Activated CD4-positive, alpha-beta T cell treated with anti-CD3 and anti-CD28 coated beads, Interleukin-2, amount 50 U/mL, for 16 hours (primary cell): ENCODE measurements at places on chromosomes 1 and 21.

- peak; percentile 5 for DNase-seq
These were observed 480.6 kb downstream of the CAMTA1 start for GRCh38 chr1:7265771-7266371.

DNA sequence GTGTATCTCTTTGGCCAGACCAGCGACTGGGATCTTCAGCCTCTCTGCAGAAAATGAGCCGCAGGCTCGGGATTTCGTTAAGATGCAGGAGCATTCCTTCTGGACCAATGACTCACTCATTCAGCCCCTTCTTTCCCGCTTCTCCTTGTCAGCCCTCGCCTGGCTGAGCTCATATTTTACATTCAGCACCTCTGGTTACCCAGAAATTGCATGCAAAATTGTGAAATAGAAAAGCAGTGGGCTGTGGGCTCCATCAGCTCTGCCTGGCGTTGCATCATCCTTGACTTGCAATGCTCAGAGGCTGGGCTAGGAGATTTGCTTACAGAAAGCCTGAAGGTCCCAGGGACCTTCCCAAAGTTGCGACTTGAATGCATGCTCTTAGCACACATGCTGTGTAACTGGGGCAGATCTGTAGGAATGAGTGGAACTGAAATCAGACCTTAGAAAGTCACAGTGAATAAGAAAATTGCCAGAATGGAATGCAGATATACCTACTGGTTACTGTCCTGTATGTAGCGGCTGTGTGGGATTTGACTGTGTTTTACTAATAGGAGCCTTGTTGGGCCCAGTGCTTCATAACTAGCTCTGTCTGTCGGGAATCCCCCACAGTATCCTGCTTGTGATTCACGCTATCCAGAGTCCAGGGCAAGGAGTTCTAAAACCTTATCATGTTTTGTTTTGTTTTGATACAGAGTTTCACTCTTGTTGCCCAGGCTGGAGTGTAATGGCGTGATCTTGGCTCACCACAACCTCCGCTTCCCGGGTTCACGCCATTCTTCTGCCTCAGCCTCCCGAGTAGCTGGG is 444.8 kb downstream of the KIF26B start:
- DNase-seq, result no peak

GRCh38 chr1:98256700-98257099 is 335.9 kb upstream of the DPYD start:
- no peak for DNase-seq

- peak; percentile 75 for DNase-seq
These were observed 36.9 kb downstream of the FGGY start for GRCh38 chr1:59333626-59334277.

GRCh38 chr21:44006017-44006619 is 6.0 kb upstream of the TRAPPC10 start:
- DNase-seq, result no peak

DNA sequence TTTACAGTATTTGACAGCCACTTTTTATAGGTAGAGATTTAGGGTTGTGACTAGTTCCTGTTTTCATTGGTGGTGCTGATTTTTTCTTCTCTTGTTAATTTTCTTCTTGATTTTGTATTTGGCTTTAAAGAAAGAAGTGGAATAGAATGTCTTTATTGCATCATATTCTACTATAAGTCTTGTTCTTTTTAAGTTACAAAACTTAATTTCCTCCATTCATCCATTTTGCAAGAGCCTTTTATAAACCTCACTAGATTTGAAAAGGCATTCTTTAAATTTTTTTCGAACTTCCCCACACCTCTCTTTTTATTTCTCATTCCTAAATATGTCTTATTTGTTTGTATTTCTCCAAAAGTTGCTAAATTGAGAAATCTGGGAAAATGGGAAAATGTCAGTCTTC is 1368.6 kb upstream of the ADGRL4 start:
- no peak for DNase-seq

DNA sequence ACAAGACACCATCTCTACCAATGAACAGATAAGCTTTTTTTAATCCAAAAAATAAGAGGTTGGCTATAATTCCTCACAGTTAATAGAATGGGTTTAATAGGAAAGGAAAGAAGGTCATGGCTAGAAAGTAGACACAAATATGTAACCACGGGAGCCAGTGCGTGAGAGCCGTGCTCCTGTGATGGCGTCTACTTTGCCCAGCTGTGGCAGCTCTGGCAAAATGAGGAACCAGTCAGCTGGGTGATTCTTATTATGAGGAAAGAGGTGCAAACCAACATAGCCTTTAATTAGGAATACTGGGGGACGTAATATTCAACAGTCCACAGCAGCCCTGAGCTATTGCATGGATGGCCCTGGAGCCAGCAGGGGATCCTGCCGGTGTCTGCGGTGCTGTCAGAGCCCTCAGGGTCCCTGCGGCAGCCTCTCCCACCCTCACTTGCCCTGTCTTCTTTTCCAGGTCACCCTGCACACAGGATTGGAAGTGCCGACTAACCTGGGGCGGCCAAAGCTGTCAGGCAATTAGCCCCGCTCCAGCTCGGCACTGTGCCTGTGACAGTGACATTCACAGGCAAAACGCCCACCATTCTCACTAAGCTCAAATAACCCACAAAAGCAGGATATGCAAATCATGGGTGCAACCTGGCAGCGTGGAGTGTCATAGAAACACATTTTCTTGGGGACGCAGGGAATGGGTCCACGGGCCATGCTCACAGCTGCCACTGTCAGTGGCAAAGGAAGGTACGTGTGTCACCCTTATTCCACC is 25.9 kb upstream of the GNPAT start:
- no peak for DNase-seq

DNA sequence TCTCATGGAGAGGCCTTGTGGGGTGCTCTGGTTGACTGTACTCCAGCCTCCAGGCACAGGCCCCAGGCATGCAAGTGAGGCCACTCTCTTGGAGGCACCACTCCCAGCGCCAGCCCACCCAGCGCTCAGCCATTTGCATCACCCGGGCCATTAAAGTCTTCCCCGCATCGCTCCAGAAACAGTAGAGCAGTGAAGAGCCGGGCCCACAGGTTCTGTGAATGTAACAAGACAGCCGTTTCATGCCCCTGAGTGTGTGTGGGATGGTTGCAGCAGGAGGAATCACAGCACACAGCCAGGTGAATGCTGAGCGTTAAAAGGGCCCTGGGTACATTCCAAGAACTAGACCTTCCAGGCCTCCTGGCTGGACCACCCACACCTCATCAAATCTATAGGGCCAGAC is 19.0 kb upstream of the CD2 start:
- no peak for DNase-seq

DNA sequence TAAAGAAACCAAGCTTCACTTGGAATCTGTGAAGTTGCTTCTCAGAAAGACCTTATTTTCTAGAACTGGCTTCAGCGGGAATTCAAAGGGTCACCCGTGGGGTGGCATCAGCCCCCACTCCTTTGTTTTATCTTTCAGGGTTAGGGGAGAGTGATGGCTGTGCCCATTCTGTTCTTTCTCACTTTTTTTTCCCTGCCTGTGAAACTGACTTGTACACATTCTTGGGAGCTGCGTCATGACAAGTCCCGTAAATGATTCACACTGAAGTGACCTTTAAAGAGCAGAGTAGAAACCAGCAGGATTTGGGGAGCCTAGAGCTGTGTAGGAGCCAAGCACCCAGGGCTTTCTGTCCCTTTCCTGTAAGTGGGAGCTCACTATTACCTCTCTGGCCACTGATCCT is 43.8 kb downstream of the SLC44A3 start:
- DNase-seq, result no peak

DNA sequence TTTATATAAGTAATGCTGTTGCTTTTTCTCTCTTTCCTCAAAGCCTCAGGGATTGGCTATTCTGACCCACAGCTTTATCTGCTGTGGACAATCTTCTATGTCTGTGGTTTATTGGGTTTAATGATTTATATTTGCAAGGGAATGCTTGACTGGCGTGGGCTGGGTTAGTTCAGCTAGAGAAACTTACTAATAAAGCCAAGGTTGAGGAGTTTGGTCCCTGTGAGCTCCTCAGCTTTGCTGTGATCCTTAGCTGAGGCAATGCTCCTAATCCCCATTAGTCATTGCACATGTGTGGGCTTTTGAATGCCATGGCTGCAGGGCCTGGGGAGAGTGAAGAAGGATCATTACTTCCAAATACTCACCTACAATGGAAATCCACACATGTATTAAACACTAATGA is 179.3 kb downstream of the ZNF326 start:
- no peak for DNase-seq

DNA sequence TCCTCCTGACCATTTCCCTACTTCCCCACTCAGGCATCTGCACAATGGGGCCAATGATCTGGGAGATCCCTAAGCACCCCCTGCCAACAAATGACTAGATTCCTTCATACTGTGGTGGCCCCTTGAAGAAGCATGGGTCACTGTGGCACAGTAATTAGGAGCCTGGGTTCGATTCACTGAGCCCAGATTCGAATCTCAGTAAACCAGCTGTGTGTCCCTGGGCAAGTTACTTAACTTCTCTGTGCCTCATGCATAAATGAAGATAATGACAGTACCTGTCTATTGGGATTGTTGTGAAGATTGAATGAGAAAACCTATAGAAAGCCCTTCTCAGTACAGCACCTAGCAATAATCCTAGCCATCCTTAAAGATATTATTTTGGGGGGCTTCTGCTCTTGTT is 27.5 kb downstream of the SPAG17 start:
- DNase-seq, result no peak

- DNase-seq, result no peak
These were observed 10.0 kb upstream of the FAM110D start for GRCh38 chr1:26148887-26149286.

DNA sequence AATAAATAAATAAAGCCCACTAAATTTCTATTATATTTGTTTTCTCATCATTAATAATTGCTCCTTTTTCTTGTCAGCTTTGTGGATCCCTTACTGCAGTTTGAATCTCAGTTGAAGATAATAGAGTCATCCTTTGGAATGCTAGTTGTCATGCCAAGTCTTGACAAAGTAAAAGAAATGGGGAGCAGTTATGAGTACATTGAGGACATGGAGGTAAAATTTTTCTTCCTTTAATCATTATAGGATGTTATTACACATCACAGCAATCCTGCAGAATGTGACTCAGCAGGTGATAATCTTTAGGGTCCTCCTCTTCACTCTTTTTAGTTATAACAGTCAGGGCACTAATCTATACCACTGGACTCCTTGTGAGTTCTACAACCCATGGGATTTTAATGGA is 24.1 kb downstream of the MROH9 start:
- DNase-seq, result no peak

- DNase-seq, result no peak
These were observed 14.3 kb upstream of the KCNK1 start for GRCh38 chr1:233599542-233600073.

DNA sequence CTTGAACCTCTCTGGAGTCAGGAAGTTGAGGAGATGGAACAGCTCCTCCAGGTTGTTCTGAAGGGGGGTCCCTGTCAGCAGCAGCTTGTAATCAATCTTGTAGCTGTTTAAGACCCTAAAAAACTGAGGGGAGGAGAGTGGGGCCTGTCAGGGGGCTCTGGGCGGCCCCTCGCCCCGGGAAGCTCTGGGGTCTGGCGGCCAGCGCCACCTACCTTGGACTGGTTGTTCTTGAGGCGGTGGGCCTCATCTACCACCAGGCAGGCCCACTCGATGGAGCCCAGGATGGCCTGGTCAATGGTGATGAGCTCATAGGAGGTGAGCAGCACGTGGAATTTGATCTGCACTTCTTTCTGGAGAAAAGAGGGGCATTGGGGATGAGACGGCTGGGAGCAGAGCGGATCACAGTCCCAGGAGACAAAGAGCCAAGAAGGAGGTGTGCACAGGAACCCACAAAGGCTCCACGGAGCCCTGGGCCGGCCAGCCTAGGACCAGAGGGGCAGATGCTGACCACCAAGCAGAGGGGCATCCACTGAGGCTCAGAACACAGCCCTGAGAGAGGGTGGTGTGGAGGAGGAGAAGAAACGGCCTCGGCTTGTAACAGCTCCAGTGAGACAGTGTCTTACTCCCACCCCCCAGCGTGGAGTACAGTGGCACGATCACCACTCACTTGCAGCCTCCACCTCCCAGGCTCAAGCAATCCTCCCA is 43.5 kb downstream of the CHD5 start:
- no peak for DNase-seq

DNA sequence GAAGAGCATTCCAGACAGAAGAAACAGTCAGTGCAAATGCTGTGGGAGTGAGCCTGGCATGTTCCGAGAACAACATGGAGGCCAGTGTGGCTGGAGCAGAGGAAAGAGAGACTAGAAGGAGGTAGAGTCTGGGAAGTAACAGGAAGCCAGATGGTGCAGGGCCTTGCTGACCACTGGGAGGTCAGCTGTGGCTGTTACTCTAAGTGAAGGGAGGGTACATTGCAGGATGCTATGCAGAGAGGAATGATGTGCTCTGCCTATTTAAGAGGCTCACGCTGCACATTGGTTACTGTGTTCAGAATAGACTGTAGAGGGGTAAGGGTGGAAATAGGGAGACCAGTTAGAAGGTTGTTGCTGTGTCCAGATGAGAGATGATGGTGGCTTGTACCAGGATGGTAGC is 88.6 kb upstream of the CACNA1E start:
- no peak for DNase-seq

- DNase-seq, result no peak
These were observed 421.8 kb downstream of the PTBP2 start for GRCh38 chr1:97143236-97143882.

- no peak for DNase-seq
These were observed 12.5 kb upstream of the KIF26B start for GRCh38 chr1:245142171-245142798.

DNA sequence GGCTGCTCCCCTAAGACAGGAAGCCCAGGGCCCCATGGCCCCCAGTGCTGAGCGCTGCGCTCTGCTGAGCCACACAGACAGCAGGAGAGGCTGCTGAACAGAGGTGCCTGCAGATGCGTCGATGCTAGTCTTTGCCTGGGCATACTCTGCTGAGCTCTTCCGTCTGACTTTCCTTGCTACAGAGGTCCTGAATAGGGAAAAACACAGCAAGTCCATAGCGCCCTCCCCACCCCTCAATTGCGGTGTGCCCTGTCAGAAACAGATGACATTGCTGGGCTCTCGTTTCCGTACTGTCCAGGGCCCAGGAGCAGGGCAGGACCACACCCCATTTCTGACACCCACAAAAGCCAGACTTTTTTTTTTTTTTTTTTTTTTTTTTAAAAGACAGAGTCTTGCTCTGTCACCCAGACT is 252.5 kb downstream of the SDCCAG8 start:
- no peak for DNase-seq

DNA sequence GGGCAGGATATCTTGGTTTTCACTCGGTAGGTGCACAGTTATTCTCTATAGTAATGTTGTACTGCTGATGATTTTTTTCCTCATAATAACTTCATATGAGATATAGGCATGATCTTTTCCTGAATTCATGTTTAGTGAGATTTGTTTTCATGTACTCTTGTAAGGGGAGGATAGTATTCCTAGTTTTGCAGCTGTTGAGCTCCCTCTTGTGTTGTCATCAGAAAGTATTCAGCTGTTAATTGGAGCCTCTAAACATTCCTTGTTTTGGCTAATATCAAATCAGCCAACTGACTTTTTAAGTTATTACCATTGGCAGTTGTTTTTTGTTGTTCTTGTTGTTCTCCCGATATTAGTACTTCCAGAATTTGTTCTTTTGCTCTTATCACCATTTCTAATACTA is 24.4 kb downstream of the OR10R2 start:
- no peak for DNase-seq
